ENCODE measurements at places on chromosomes 12 and 14. TPM values are rescaled to one million over a fixed set of nuclear protein-coding genes. Genes with fewer than 3 reads are reported as not detected.

- no peak for DNase-seq
Observed at GRCh38 chr14:74988131-74988530, 14.6 kb upstream of the EIF2B2 start.

- no peak for DNase-seq
Observed at GRCh38 chr14:89719366-89720075, 235.0 kb downstream of the EFCAB11 start.

DNA sequence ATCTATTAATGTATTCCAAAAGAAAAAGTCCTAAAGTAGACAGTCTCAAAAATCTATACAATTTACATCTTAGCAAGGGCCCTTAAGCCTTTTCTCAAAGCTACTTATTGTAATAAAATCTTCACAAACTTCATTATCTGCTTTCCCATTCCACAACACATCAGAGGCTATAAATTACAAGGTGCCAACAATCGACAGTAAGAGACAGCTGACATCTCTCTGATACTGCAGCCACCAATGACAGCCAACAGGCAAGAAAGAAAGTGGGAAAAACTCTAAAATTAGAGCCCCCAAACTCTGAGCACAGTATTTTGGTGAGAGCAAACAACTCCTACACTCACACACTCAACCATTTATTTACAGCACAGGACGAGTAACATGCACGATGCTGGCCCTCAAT, 2.2 kb downstream of the ANGEL1 start:
- no peak for DNase-seq

GRCh38 chr12:98154850-98155249, 360.5 kb upstream of the TMPO start:
- no peak for DNase-seq

DNA sequence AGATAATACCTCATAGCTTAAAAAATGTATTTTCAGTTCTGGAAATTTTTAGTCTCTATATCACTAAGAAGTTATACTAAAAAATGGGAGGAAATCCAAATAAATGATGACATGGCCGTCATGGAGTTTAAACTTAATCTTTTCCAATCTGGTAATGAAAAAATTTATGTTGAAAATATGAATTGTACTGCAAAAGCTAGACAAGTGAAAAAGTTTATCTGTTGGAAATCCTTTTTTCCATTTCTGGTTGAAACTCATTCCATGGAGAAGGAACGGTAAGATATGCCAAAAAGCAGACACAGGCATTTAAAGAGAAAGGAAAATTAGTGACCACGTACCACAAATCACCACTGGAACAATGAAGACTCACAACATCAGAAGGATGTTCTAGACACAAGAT, 314.2 kb upstream of the PRICKLE1 start:
- no peak for DNase-seq

- no peak for DNase-seq
Observed at GRCh38 chr12:2226641-2227040, 173.9 kb downstream of the CACNA1C start.

- no peak for DNase-seq
Observed at GRCh38 chr14:31440280-31440679, 17.0 kb downstream of the DTD2 start.

DNA sequence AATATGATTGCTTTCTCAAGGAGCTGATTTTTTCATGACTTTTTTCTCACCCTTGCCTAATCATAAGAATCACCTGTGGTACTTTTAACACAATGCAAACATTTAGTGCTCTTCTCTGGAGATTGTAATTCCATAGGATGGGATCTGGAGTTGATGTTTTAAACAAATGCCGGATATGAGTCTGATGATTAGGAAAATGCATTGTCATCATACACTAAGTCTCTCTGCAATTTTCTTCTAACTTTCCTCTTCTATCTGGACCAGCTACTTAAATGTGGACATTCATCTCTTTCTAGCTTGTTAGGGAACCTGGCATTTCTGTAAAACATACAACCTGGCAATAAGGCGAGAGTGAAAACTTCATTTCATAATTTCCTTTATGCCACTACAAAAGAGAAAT, 23.5 kb downstream of the PMCH start:
- no peak for DNase-seq

DNA sequence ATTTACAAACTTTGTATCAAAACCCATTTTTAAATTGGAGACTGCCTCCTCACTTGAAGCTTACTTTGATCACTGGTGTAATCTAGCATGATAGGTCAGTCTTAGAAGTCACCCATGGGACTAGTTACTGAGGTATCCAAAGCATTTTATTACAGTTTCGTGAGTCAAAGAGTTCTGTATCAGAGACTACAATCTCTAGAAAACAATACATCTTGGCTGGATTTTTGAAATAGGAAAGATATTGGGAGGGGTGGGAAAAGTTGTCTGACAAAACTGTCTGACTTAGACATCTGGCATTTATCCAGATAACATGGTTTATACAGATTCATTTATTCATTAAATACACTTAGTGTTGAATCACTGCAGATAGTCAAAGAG, 173.5 kb upstream of the PDZRN4 start:
- DNase-seq: no peak

- DNase-seq: no peak
Observed at GRCh38 chr14:68800953-68801352, 8.1 kb upstream of the ZFP36L1 start.

DNA sequence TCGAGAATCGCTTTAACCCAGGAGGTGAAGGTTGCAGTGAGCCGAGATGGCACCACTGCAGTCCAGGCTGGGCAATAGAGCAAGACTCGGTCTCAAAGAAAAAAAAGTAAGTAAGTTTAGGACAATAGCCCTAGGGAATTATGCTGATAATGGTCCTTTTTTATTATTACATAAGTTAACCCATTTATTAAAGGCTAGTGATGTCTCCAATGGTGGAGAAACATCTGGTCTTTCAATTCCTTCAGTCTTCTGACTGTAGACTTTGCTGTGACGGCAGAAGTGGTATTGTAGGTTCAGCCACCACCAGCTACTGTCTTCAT, 27.4 kb downstream of the DDX47 start:
- DNase-seq: no peak

GRCh38 chr12:52558781-52559445, 6.0 kb upstream of the KRT71 start:
- no peak for DNase-seq

DNA sequence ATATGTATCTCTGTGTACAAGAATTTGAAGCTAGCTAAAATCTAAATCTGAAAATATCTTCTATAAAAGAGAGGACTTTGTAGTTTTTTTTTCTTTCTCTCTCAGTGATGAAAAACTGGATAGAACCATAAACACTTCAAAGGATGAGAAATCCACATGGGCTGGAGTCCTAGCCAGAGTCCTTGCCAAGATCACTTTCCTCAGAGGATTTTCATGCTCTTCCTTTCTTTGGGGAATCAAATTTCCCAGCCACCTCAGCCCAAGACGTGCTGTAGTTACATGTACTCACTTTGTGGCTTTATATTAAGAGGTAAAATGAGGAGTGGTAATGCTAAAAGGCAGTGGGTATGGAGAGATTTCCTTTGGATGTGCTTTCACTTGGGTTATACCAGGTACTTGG, 110.3 kb downstream of the SLC38A1 start:
- no peak for DNase-seq

DNA sequence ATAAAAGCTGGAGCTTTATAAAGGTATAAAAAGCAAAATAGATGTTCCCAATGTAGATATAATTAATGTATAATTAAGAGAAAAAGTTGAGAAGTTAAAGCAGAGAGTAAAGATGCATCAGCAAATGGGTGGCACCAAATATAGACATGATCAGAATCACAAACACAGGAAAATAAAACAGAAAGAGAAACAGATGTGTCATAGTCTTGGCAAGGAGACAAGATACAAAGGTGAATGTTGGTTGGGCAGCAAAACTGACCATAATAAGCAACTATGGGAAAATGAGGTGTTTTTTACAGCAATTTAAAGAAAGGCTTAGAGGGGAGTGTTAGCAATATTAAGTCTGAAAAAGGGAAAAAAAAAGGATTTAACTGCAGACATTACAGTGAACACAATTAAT, 135.4 kb upstream of the CLEC14A start:
- DNase-seq: no peak

DNA sequence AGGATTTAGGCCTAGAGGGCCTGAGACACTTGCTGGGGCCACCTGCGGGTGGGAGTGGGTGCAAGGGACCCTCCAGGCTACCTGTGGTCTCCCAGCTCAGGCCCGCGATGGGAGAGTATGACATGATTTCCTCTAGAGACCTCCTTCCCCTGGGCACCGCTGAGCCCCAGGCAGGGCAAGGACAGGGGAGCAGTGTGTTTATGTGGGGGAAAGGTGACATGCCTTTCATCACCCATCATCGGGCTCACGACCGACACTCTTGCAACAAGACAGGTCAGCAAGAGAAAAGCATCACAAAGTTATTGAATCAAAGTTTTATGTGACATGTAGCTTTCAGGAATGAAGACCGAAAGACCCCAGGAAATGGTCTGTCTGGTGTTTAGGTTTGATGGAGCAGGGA, 19.9 kb downstream of the SH2B3 start:
- no peak for DNase-seq

DNA sequence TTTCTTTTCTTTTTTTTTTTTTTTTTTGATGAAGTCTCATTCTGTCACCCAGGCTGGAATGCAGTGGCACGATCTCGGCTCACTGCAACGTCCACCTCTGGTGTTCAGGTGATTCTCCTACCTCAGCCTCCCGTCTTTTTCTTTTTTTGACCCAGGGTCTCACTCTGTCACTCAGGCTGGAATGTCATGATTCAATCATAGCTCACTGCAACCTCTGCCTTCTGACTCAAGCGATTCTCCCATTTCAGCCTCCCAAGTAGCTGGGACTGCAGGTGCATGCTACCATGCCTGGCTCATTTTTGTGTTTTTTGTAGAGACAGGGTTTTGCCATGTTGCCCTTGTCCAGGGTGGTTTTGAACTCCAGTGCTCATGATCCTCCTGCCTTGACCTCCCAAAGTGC, 12.0 kb downstream of the FUT8 start:
- no peak for DNase-seq

DNA sequence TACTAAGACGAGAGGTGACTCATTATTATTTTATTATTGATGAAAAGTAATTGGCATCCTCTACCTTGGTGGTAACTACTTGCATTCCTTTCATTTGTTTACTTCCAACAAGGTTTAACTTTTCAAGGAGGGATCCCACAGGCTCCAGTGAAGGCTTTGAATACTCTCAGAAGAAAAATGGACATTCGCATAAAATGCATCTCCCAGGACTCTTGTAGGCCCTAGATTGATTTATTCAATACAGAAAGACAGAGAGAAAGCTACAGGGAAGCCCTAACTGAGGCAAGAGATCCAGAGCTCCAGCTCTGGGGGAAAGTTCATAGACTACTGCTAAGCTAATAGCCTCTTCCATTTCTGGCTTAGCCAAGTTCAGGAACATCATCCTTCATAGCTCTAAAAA, 87.0 kb downstream of the TBX5 start:
- DNase-seq: no peak

DNA sequence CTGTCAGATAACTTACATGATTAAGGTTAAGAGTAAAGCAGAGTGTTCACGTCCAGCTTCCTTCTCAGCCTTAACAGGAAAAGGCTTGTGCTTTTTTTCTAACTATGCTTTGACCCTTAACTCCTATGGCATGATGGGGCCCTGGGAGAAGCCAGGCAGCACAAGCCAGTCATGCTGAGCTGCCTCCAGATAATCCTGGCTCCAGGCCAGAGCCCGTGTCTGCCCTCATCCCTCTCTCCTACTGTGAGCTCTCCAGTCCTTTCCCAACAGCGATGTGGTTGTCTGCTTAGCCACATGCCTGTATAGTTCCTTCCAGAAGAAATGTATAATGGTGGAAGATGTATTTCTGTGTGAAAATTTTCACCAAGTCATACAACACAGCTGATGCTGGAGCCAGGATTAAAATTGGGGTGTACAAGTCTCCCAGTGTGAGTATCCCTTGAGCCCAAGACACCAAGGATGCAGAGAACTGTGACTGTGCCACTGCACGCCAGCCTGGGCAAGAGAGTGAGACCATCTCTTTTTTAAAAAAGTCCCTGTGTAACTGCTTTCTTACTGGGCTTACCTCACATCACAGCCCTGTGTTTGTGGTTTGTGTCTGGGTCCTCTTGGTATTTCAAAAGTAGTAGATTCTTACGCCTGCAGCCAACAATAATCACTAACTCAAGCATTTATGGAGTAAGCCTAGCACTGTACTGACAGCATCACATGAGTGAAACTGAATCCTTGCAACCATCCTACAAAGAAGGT, 7.9 kb upstream of the ITFG2 start:
- DNase-seq: peak; percentile 48

GRCh38 chr12:46959502-46959901, 119.9 kb upstream of the PCED1B start:
- no peak for DNase-seq

DNA sequence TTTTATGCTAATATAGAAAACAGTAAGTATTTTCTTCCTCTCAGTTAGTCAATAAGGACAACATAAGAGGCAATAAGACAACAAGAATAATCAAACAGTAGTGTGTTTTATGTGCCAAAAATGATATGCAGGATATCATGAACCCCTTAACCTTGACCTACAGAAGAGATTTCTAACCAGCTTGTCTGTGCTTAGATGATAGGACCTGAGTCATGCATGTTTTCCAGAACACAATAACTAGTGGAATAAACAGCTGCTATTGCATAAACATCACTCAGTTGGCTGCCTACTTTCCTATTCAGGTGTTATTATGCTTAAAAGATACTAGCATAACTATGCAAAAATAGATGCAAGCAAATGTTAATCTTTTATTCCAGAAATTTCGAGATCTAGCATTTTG, 282.5 kb downstream of the PRKD1 start:
- no peak for DNase-seq

GRCh38 chr14:101248840-101249675, 312.2 kb upstream of the DIO3 start:
- no peak for DNase-seq

- DNase-seq: no peak
Observed at GRCh38 chr14:73662487-73662943, 17.7 kb downstream of the DNAL1 start.

GPR132 gene
- 1.2 TPM for total RNA-seq

FGF23 gene
- total RNA-seq: not detected

SIX6 gene
- total RNA-seq: not detected

FAM222A gene
- total RNA-seq: 2.9 TPM

TAS2R42 gene
- total RNA-seq: not detected

DTX3 gene
- 51.4 TPM for total RNA-seq

MMP19 gene
- total RNA-seq: not detected

SVOP gene
- 40.8 TPM for total RNA-seq

GZMH gene
- not detected for total RNA-seq

GARIN6 gene
- total RNA-seq: not detected
